Stimulated activated CD8-positive, alpha-beta memory T cell treated with anti-CD3 and anti-CD28 coated beads, Interleukin-4, amount 100 ng/mL, for 24 hours (primary cell): ENCODE measurements at places on chromosomes 7 and 10.

DNA sequence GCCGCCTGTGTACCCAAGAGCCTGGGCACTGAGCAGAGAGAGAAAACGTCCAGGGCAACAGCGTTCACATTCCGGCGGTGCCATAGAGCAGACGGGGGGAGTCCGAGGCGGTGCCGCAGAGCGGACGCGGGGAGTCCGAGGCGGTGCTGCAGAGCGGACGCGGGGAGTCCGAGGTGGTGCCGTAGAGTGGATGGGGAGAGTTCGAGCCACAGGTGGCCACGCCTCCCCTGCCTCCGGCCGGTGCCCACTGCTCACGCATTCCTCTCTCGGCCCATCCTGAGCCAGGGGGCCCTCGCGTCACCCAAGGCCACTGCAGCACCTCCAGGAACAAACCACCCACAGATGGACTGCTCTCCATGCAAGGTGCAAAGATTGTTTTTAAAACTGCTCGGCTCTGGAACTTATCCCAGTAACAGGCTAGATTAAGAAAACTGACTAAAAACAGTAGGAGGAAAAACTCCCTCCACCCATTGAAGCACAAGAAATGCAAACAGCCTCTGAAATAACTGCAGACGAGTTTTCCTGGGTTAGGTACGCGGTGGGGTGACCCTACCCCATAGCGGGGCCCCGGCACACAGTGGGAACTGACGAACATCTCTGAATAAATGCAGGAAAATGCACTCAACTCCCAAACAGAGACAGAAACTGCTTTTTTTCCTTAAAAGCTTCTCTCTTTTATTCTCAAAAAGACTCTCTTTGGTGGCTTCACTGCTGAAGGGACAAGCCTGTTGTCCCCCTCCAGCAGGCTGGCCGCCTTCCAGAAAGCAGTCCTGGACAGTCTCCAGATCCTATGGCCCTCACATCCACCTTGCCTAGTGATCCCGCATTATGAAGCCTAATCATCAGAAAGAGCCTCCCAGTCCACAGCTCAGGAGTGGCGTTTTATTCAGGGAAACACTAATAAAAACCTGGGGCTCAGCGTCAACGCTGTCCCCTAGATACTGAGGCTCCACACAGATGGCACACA lies 55.9 kb downstream of the DIP2C start:
- no peak for DNase-seq

DNA sequence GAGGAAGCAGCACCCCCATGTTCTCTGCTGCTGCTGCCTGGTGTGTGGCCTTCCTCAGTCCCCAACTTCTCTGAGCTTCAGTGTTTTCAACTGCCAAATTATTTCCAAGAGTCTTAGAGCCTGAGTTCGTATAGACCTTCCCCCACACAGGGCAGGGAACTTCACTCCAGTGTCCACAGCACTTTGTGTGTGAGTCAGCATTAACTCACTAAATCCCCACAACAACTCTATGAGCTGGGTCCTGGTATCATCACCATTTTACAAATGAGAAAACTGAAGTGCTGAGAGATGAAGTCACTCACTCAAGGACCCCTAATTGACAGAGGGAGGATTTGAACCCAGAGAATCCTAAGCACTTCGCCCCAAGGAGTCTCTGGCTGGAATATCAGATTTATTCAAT lies 48.3 kb downstream of the ADCYAP1R1 start:
- DNase-seq: no peak

- DNase-seq: no peak
Measured at GRCh38 chr7:135757719-135758411, 9.3 kb upstream of the FAM180A start.

GRCh38 chr7:29953726-29954347 lies 35.8 kb downstream of the SCRN1 start:
- no peak for DNase-seq
